Esophagus squamous epithelium (tissue), 5 donors: ENCODE measurements at places on chromosomes 11 and 22. TPM values are rescaled to one million over a fixed set of nuclear protein-coding genes. Genes with fewer than 3 reads are reported as not detected.

GRCh38 chr11:81359476-81359875, 1374.2 kb downstream of the FAM181B start:
- DNase-seq = no peak

DNA sequence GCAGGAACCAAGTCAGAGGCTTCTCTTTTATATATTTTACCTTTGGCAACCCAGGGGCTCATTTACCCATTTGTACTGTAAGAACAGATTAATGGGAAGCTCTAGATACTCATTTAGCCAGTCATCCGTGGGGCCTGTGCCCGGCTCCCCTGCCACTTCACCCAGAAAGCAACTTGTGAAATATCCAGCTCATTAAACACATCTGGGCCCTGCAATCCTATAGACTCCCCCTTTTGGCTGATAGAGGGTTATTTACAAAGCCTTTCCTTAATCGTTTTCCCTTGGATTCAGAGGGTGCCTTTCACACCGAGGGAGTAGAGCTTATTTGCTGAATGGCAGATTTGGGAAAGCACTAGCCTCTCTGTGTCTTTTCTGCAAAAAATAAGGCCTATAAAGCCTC, 118.7 kb upstream of the SORL1-AS1 start:
- DNase-seq = no peak

- peak; percentile 65 for DNase-seq
Observed at GRCh38 chr11:60951904-60952741, at the start of gene SLC15A3. Gene SLC15A3 (minus strand): TSS chr11:60952176. CDS start chr11:60951551, 625 bp downstream.

DNA sequence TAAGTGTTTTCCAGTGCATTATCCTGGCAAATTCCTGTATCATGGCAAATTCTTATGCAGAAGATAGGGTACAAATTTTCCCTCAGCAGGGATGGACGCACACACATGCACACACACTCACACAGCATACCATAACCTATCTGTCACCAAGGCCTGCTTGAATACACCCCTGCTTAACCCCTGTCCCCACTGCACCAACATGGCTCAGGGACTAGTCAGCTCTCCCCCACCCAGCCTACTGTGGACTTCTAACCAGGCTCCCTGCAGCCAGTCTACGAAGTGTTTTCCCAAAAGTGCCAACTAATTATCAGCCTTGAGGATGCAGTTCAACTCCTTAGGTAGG, 63.1 kb downstream of the RAB30 start:
- no peak for DNase-seq

GRCh38 chr11:70265341-70265740, 5.1 kb upstream of the PPFIA1 start:
- DNase-seq = no peak

GRCh38 chr11:94424662-94425061, 23.4 kb upstream of the GPR83 start:
- no peak for DNase-seq

- no peak for DNase-seq
Observed at GRCh38 chr22:36986242-36986821, 32.9 kb downstream of the TST start.

DNA sequence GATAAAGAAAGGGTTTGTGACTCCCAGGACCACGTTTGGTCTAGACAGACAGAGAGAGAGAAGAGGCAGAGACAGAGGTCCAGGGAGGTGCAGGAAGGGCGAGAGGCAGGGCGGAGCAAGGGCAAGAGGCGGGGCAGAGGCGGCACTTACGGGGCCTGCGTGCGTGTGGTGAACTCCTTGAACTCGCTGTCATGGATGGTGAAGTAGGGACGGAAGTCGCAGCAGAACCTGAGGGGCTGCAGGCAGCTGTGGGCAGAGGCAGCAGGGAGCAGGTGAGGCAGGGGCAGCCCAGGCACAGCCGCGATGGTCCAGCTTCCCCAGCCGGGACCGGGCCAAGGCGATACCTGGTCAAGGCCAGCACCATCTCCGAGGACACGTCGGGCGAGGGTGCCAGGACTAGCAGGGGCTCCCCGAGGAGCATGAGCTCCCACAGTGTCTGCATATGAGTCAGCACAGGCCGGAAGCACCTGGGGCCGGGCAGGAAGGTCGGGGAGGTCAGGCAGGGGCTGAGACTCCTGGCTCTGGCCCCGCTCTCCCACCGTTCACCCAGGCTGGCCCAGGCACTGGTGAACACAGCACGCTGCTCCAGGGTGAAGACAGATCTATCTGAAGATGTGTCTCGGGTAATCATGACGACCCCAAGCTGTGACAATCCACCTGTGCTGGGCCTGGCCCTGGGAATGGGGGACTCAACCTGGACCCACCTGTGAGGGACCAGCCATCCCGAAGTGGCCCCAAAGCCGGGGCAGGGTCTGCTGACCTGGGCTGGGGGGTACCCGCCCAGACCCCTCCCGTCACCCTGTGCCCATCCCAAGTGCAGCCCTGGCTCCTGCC, 7.2 kb upstream of the PLXNB2 start:
- no peak for DNase-seq

- no peak for DNase-seq
Observed at GRCh38 chr22:50269970-50270665, at the start of gene MAPK11. Gene MAPK11 (minus strand): TSS chr22:50270380. CDS start chr22:50270292, 88 bp downstream.

DNA sequence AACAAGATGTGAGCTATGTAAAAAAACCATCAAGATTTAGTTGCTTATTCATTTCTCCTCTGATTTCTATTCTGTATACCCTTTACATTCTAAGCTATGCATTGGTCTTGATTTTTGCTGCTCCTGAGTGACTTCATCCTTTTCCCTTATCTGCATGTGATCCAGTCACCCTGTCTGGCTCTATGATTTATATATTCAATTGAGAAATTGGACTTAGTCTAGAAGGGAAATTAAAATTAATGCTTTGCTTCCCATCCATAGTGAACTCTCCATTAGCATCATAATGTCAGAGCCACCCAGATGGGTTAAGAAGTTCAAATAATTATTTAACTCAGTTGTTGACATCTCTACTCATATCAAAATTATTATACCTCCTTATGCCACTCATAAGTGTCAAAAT, 5.0 kb downstream of the JRKL start:
- no peak for DNase-seq

GRCh38 chr22:49111085-49111484, 716.6 kb downstream of the BRD1 start:
- no peak for DNase-seq

- no peak for DNase-seq
Observed at GRCh38 chr11:24872651-24873311, 375.9 kb downstream of the LUZP2 start.

GRCh38 chr11:24122291-24122690, 374.6 kb upstream of the LUZP2 start:
- no peak for DNase-seq

DNA sequence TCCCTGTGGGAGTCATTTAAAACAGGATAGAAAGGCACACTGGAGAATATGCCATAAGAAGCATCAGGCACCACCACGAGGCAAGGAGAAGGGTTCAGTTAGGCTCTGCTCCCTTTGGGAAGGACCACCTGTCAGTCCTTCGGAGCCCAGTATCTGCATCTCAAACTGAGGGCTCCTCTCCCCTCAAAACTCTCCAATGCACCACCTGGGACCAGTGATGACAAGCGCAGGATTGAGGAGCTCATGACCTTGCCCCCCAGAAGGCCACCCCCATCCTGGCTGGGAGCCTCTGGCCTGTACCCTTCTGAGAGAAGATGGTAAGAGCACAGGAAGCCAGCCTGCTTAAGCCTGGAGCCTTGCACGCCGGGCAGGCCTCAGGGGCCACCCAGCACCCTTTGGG, 39.4 kb downstream of the OPCML start:
- no peak for DNase-seq

GRCh38 chr22:16824716-16825687, at the start of gene XKR3:
Gene XKR3 (minus strand): TSS chr22:16825411. CDS start chr22:16808073, 17,338 bp downstream.
- no peak for DNase-seq

DNA sequence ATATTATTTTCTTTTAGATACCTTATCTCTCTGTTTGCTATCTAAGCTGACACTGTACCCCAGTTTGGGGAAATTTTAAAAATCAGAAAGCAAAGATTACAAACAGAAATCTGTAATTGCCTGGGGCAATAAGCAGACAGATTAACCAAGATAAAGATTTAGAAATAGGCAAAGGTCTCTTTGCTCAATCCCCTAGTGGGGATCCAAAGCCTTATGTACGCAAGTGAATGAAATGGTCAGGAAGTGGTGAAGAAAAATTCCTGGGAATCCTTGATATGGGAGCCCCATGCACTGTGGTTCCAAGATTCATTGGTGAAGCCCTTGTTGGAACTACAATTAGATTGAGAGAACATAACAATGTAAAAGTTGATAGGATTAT, 139.5 kb upstream of the GUCY1A2 start:
- DNase-seq = no peak

DNA sequence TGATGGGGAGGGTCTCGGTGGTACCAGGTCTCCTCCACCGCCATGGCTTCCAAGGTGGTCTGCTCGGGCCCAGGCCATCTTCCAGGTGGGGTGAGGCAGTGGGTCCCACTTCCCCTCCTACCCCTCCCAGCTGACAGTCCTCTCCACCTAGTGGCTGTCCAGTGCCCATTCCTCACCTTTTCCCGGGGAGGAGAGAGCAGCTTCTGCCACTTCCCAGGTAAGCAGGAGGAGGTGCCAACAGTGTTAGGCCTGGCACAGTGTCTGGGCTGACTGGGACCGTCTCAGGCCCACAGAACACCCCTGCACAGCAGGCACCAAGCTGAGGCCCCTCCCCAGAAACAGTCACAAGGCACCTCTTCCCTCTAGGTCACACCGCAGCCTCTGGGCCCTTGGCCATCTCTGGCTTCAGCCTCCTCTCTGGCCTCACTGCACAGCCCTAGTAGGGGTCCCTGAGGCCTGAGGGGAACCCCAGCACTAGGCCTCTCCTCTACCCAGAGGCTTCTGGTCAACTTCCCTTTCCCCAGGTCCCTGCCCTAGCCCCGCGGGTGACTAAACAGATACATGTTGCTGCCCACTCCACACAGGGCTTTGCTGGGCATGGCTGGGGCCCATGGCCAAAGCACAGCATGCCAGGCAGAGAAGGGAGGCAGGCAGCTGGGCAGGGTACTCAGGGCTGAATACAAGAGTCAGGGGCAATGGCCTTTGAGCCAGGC, 2.3 kb upstream of the ANKRD13D start:
- DNase-seq = no peak

DNA sequence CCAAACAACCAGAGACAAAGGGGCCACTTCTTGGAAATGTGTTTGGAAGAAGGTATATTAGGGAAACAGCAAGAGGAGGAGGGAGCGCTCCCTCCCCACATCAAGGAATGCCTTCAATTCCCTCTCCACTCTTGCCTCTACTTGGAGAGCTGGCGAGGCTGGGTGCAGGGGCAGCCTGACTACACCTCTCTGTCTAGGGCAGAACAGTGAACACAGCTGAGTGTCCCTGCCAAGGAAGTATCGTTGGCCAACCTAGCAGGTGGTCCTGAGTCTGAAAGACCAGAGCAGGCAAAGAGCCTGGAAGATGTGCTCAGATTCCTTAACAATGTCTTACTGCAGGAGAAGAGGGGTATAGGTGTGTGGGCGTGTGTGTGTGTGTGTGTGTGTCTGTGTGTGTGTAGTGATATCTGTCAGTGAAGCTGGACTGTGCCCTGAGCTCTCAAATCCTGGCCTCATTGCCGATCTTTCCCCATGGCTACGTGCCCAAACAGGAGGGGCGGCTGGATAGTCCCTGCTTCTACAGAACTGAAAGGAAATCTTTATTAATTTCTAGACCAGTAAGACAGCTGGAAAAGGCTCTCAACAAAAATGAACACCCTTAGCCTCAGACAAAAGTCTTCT, 46.8 kb downstream of the PAMR1 start:
- DNase-seq = no peak

- no peak for DNase-seq
Observed at GRCh38 chr11:123431619-123432018, 1.6 kb downstream of the GRAMD1B start.

- DNase-seq = peak; percentile 24
Observed at GRCh38 chr11:75275581-75275980, 35.0 kb downstream of the TPBGL start.

DNA sequence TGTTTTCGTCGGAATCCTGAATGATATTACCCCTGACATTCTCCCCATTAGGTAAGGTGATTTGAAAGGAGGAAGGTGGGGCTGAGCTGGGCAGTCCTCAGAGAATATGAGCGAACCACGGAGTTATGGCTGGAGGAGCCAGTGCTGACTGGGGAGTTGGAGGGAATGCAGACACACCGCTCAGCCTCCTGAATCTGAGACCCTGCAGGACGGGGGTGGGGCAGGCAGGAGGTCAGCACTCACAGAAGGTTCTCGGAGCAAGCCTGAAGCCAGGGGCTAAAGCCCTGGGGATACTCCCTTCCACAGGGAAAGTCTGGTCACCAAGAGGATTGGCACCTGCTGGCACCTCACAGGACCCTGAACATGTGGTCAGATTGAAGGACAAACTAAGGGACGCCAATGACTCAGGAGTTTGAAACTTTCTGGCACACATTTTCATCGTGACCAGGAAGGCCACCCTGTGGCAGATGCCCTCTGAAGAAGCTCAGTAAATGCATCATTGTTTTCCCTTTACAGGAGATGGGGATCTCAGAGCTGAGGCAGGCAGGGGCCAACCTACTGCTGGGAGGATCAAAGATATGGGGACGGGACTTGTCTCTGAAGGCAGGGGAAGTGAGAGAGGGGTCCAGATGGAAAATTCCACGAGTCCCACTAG, 26.9 kb upstream of the FCHSD2 start:
- no peak for DNase-seq

GRCh38 chr11:67276781-67277230, 10.5 kb downstream of the GRK2 start:
- no peak for DNase-seq

GRCh38 chr22:19884954-19885751, 30.5 kb upstream of the GNB1L start:
- no peak for DNase-seq

GRCh38 chr11:71542879-71543777, 5.1 kb upstream of the KRTAP5-9 start:
- DNase-seq = no peak

GRCh38 chr22:42313804-42314581, 43.5 kb upstream of the TCF20 start:
- no peak for DNase-seq

GRCh38 chr22:46104881-46105493, 45.3 kb upstream of the PPARA start:
- no peak for DNase-seq

DNA sequence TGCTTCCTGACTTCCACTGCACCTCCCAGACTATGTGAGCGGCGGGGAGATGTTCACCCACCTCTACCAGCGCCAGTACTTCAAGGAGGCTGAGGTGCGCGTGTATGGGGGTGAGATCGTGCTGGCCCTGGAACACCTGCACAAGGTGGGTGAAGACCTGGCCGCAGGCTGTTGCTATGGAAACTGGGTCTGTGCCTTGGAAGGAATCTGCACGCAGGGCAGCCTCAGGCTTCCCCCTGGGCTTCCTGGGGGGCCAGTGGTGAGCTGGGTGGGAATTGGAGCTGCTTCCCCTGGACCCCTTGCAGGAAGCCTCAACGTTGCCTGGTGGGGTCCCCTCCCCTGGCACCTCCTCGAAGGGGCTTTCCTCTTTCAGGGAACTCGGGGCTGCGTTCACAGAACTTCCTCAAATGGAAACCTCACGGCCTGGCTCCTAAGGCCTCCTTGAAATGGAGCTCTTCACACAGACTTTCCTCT, 1.5 kb downstream of the RPS6KA4 start:
- DNase-seq = no peak

GRCh38 chr11:9802291-9802861, 138.5 kb downstream of the SWAP70 start:
- DNase-seq = no peak

The DERL3 gene
- not detected for total RNA-seq

The ANO9 gene
- total RNA-seq = 11.0 TPM

The MN1 gene
- 2.0 TPM for total RNA-seq

The SLN gene
- total RNA-seq = not detected

The FBLN1 gene
- total RNA-seq = 119 TPM

The F2 gene
- 0.19 TPM for total RNA-seq

The KCNK4 gene
- not detected for total RNA-seq

The CALCA gene
- total RNA-seq = not detected

The PATE2 gene
- total RNA-seq = not detected

The NFAM1 gene
- total RNA-seq = 1.7 TPM
